ENCODE measurements at places on chromosomes 6 and 20. TPM values are rescaled to one million over a fixed set of nuclear protein-coding genes. Genes with fewer than 3 reads are reported as not detected.
A peak's percentile ranks its signal among the peaks of the same experiment; 100 is the strongest.

The SLC26A8 gene
- not detected for total RNA-seq

GRCh38 chr6:1605004-1605892 is 4.5 kb upstream of the FOXC1 start:
- peak; percentile 28 for DNase-seq

DNA sequence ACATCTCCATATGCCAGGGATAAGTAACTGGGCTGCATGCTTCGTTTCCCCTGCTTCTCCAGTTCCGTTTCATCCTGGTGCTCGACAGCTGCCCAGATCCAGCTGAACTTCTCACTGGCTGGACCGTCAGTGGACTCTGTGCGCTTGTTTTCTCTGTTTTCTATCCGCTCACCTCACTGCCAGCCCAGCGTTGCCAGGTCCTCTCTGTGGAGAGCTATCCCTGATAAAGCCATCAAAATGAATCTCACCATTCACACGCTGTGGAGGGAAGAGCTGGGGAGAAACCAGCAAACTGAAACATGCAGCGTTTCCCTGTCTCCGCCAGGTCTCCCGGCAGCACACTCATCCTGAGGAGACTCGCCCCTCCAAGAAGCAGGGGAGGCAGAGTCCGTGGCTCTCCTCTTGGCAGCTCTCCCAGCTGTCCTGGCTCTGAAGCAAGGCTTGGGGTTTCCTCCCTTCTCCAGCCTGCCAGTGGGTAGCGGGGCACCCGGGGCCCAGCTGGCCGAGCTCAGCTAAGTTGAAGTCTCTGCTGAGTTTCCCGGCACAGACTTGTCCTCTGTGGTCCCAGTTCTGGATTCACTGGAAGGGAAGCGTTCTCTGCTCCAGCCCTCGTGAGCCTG is 160.9 kb downstream of the DTNBP1 start:
- DNase-seq, result peak; percentile 69

- DNase-seq, result no peak
These were observed 56.2 kb upstream of the PREP start for GRCh38 chr6:105459049-105459448.

GRCh38 chr6:6942831-6943230 is 164.9 kb upstream of the RREB1 start:
- DNase-seq, result peak; percentile 73

DNA sequence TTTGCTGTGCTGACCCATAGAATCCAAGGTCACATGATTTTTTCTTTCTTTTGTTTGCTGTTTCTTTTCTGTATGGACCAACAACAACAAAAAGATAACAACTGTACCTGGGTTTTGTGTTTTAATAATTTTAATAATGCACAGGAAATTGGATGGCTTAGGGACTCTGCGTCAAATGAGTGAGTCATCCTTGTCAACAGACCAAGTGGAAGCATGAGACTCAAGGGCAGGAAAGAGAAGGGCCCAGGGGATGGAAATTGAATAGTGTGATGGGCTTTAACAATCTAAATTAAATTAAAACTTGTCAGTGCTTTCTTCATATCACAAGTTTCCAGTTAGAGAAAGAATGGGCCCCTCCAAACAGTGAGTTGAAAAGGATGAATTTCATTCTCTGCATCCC is 413.0 kb downstream of the PREX1 start:
- no peak for DNase-seq

DNA sequence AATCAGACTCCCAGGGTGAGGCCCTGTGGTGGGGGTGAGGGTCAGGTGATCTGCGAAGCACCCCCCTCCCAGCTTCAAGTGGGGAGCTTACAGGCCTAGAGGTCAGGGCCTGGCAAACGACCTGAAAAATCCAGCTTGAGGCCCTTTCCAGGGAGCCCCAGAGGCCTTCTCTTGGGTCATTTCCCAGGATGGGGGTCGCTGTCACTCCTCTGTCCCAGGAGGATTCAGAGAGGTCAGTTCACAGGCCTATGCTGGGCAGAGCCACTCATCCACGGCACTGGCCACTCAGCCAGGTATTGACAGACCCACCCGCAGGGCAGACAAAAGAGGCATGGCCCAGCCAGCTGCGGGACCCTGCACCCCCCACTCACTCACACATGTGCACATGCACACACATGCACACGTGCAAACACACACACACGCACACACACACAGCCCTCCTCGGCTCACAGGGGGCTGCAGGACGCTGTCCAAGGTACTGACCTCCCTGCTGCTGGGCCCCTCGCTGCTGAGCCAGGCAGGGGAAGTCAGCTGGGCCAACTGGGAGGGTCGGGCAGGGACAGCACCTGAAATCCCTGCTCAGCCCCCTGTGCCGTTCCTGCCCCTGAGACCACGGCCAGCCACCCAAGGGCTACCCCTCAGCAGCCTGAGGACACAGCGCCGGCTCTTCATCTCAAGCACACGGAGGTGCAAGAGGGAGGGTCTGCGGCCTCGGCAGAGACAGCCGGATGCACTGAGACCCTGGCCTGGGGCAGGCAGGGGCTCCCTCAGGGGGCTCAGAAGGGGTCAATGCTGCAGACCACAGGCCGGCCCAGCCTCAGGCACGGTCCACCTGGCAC is 113.8 kb downstream of the TAF4 start:
- DNase-seq, result peak; percentile 17

DNA sequence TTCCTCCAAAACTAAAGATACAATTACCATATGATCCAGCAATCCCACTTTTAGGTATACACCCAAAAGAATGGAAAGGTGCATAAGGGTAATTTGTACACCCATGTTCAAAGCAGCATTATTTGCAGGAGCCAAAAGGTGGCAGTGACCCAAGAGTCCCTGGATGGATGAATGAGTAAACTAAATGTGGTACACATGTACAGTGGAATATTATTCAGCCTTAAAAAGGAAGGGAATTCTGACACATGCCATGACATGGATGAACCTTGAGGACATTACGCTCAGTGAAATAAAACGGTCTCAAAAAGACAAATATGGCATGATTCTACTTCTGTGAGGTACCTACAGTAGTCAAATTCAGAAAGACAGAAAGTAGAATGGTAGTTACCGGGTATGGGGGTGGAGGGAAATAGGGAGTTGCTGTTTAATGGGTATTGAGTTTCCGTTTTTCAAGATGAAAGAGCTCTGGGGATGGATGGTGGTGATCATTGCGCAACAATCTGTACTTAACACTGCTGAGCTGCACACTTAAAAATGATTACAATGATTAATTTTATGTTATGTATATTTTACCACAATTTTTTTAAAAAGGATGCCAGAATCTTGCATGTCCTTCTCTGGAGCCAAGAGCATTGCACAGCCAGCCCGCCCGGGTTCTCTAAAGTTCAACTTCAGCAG is 518.9 kb upstream of the JARID2 start:
- no peak for DNase-seq

The LCA5 gene
- total RNA-seq, result 4.2 TPM

The PCK1 gene
- not detected for total RNA-seq

DNA sequence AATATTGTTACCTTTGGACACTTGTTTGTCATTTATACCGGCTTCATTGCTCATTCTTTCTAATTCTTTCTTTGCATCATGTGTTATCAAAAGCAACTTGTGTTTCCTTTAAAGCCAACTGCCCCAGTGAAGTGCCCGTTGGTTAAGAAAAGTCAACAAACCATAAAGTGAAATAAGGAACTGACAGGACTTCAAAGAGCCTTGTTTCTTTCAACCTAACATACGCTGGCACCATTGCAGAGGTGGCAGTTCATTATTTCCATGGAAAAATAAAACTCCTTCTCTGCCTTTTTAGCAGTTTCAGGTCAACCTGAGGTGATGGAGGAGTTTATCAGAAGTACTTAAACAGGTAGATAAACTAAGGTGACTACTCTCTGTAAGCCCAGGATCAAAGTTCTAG is 28.8 kb downstream of the FERMT1 start:
- no peak for DNase-seq

The PGC gene
- not detected for total RNA-seq

The CENPW gene
- total RNA-seq, result 7.3 TPM

DNA sequence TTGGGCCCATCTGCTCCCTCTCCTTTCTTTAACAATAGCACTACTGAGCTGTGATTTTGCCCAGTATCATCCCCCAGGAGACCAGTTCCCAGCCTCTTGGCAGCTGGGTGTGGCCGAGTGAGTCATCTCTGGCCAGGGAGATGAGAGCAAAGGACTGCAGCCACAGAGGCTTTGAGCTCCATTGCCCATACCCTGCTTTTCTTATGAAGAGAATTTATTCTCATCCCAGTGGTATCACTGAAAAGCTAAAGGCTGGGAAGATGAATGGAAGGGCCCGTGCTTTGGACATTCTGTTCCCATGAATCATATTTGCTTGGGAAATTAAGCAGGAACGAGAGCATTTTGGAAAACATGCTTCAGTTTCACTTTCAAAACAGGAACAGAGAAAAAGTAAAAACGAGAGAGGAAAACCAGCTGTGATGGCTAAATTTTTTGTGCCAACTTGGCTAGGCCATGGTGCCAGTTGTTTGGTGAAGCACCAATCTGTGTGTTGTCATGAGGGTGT is 14.9 kb downstream of the CST3 start:
- peak; percentile 95 for DNase-seq

The FAM83B gene
- not detected for total RNA-seq

DNA sequence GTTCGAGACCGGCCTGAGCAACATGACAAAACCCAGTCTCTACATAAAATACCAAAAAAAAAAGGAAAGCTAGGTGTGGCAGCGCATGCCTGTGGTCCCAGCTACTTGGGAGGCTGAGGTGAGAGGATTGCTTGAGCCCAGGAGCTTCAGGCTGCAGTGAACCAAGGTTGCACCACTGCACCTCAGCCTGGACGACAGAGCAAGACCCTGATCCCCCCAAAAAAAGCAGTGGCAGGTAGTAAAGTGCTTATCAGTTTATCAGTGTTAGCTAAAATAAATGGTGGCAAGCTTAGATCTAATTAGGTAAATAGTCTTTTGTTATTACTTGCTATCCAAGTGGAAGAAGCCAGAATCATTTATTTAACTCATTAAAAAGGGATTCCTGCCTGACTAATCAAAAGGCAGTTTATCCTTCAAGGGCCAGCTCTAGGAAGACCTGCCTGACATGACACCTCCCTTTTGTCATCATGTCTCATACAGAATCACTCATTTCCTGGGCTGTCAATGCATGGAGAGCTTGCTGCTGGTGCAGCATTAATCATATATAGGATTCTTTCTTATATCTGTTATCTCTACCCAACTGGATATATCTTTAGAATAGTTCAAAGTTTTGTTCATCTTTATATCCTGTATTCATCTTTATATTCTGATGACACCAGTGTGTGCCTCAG is 9.6 kb downstream of the DSTN start:
- DNase-seq, result peak; percentile 50

DNA sequence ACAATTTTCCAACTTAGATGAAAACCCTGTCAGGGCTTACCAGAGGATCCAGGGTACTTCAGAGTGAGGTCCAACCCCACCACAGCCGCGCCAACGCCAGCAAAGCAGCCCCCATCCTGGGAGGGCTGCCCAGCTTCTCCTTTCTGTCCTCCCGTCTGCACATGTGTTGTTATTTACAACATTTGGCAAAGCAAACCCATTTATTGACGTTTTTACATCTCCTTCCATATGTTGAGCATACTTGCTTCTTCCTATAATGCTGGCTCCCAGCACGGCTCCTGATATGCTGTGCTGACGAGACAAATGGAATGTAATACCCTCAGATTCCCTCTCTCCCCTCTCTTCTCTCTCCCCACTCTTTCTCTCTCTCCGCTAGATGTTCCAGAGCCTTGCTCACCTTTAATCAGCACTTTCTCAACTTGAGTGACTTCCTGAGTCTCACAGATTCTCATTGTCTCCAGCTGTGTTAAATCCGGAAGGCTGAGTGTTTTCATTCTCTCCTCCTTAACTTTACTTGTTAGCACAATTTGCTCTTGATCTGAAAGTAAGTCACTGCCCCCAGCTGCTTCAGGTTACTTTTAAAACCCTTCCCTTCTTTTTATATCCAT is 22.7 kb downstream of the RCAN2 start:
- DNase-seq, result peak; percentile 9

DNA sequence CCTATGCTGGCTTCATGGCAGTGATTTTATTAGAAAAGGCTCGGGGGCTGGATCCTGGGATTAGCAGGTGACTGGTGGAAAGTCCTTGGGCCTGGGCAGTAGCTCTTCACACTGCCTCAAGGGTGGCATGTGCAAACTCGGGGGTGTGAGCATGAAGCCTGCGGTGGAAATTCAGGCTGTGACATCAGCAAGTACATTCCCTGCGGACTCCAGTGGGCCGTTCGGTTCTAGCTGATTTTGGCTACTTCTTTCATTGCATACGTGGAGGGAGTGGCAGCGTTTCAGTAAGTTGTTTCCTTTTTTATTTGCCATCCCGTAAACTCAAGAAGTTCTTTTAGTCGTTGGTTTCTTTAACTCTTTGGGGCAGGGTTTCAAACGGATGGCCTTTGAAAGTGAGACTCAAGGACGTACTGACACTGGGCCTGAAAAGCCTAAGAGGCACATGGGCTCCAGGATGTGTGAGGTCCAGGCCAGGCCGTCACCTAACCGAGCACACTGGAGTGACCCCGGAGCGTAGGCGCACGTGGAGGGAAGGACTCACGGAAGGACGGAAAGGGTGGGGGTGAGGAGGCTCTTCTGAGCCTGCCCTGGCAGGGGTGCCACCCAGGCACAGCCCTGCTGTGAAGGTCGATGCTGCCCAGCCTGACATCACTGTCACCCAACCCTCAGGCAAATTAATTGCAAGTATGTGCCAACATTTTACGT is 104.0 kb upstream of the FRMD1 start:
- no peak for DNase-seq

The KCNK16 gene
- total RNA-seq, result not detected

GRCh38 chr6:74577619-74578018 is 628.2 kb downstream of the COL12A1 start:
- no peak for DNase-seq

DNA sequence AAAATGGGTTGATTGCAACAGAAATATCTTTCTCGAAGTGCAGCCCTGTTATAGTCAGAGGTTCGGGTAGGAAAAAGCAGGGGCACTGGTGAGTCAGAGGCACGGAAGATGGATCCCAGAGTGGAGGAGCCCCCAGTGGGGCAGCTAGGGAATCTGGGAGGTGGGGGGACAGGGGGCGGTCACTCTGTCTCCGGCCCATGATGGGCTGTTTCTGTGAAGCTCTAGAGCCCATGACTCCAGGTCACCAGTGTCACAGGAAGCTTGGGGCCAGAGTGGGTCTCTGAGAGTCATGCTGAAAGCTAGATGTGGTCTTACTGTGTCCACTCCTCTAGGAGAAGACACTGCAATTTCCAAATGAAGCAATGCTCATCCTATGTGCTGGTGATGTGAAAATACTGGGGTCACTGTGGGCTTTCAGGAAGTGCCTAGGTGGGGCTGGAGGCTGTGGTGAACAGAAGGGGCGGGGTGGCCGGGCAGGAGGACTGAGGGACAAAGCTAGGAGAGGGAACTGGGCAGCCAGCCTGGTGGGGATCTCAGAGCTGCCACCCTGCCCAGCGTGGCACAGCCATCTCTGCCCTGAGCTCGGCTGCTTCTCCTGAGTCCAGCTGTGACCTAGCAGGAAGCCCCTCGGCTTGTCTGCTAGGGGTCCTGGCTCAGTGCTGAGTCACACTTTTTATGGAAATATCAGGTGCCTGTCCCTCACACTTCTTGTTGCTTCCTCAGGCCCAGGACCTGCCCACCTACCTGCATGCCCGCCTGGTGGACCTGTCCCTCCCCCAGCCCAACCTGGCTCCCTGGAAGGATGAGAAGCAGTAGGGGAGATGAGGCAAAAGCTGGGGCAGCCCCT is 54.2 kb downstream of the IRF4 start:
- DNase-seq, result no peak

GRCh38 chr6:99002831-99003230 is 55.1 kb upstream of the FBXL4 start:
- peak; percentile 12 for DNase-seq

The BPIFA1 gene
- not detected for total RNA-seq

The RGS17 gene
- 0.25 TPM for total RNA-seq

GRCh38 chr20:40506537-40506939 is 182.5 kb downstream of the MAFB start:
- peak; percentile 100 for DNase-seq

- DNase-seq, result no peak
These were observed 140.2 kb upstream of the FAM83B start for GRCh38 chr6:54706391-54706790.

Data from GM23248 (cell line).